ENCODE measurements at places on chromosomes 3 and 15.

DNA sequence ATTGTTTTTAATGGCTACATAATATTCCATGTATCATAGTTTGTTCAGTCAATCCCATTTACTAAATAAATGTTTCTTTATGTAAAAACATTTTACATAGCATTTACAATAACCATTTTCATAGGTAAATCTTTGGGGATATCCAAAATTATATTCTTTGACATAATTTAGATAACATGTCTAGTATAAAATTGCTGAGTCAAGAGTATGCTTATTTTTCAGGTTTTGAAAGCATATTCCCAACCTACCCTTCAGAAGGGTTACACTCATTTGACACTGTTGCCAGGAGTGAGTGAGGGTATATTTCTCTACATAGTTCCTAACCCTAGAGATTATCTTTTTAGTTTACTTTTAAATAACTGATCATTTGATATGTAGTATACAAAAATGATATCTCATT, 84.6 kb upstream of the ADAMTSL3 start:
- DNase-seq: no peak

DNA sequence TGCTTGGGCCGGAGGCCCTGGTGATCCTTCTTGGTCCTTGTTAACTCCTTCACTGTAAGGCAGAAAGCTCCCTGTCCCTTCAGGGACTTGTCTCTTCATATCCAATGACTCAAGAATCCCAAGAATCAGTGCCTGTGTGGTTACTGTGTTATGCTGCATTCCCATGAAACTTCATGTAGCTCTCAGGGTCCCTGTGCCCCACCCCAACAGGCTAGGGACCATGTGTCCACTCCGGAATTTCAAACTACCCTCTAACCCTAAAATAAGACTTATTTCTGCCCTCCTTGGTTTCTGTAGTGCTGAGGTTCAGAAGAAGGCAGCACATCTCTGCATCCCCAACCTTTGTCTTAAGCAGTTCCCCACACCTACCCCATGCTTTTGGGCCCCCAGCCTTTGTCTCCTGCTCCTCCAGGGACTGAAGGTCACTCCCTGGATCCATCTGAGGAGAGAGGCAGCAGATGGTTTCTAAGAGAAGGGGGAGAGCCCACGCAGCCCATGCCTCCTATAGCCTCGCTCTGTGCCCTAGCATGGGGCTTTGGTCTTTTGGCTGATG, 531 bp upstream of the MAP1A start:
- no peak for DNase-seq

DNA sequence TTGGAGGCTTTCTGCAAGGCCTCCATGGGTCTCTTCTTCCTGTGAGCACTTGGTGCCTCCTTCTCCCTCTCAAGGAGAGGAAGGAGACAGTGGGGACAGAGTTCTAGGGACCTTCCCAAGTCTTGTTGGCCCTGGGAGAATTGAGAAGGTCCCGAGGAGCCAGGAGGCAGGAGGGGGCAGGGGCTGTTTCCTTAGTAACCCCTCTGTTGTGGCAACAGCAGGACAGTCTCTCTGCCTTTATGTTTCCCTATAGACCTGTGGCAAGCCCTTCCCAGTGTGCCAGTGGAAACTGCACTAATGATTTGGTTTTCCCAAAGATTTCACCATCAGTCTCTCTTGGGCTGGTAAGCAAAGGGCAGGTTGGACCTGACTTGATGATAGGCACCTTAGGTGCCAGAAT, 87.8 kb upstream of the GALNT15 start:
- DNase-seq: no peak

GRCh38 chr3:156388497-156389448, 166.1 kb downstream of the SSR3 start:
- no peak for DNase-seq

GRCh38 chr15:26866298-26867199, at the start of gene GABRA5:
Gene GABRA5 (plus strand): TSS chr15:26867062. CDS start chr15:26869249, 2,187 bp downstream.
- no peak for DNase-seq

- no peak for DNase-seq
Measured at GRCh38 chr15:45087513-45087912, 26.5 kb downstream of the DUOX2 start.

- no peak for DNase-seq
Measured at GRCh38 chr15:52066842-52067544, 45.6 kb downstream of the BCL2L10 start.

- DNase-seq: no peak
Measured at GRCh38 chr3:194787072-194787471, 101.4 kb downstream of the FAM43A start.

DNA sequence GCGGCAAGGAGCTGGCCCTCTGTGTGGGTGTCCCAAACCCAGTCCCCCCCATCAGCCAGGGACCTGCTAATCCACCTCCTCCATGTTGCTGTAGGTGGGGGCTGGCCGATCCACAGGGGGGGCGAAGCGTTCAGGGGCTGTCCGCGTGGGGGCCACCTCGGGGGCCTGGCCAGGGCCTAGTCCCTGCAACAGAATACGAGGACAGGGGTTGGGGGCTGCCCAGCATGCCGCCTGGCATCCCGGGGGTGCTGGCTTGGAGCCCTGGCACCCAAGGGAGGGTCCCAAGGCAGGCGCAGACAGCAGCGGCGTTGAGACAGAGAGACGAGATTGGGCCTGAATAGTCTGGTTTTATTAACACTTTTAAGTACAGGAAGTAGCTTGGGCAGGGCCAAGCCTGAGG, 3.8 kb upstream of the QARS1 start:
- no peak for DNase-seq

GRCh38 chr3:191176038-191176785, 22.8 kb upstream of the OSTN start:
- no peak for DNase-seq

DNA sequence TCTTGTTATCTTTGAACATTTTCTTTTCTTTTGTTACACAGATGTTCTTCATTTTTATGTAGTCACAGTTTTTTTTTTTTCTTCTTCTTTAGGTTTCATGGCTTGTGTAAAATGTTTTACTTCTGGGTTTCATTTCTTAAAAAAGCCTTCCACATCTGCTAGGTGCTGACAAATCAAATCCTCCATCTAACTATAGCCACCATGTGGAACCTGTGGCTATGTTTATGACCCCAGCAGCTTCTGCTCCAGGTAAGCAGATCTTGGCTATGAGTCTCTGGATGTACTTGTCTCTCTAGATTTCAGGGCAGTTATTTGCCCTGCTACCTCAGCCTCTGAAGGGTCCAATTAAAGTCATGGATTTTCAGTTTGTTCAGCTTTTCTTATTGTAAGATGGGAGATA, 44.5 kb downstream of the OXSM start:
- DNase-seq: no peak

- DNase-seq: no peak
Measured at GRCh38 chr3:74883690-74884089, 269.2 kb upstream of the CNTN3 start.

DNA sequence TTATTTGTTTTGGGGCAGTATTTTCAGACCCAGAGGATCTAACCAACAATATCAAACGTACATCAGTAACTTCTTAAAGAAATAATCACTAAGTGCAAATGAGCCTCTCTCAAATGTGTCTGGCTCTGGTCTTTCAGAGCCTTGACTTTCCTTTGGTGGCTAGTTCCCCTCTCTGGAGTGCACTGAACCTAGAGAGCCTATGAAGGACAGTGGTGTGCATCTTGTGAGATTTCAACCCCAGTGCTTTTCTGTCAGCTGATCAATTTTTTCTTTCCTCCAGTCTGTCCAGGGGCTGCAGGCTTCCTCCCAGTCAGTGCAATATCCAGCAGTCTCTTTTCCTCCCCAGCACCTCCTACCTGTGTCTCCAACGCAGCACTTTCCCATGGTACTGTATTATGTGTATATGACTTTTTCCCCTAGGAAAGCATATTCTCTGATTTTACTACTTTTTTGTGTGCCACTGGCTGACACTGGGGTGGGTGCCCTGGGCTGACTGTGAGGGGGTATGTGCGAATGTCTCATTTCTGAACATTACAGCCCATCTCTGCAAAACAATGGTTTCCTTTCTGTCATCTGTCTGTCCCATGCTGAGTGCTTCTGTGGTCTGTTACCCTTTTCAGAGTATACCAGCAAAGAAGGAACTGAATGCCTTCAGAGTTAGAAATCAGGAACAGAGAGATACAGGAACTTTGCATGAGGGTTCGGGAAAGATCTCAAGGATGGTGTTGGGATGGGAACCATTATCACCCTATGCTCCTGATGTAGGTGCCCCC, 98.8 kb downstream of the ARPP21 start:
- DNase-seq: no peak

GRCh38 chr15:32730677-32731654, 13.2 kb downstream of the GREM1 start:
- DNase-seq: peak; percentile 54

DNA sequence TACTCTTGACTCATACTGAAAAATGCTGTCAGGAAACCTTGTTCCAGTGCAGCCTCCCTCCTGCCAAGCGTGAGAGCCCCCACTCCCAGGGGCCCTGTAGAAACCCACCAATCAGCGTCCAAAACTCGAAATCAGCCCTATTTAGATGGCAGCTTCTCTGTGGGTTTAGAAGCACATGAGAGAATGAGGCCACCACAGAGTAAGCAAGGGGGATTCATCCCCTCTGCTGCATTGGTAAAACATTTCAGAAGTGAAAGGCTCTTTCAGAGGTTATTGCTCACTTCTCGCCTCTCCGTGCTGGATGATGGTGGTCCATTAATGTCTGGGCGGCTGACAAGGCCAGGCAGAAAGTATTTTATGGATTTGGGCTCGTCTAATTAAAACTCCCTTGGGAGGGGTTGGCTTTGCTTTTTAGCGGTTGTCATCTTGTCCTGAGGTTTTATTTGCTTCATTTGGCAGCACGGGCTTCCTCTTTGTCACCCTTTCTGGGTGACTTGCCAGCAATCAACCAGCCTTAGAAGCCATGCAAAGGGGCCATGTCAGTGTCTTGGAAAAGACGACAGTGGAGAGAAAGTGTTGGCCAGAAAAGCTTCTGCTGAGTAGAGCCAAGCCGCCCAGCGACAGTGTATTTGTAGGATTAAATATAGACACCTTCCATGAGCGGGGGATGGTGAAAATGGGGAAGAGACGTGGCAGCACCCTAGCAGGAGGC, 145.5 kb downstream of the ATP10A start:
- no peak for DNase-seq

GRCh38 chr3:193728429-193729087, 135.6 kb downstream of the OPA1 start:
- DNase-seq: no peak

GRCh38 chr3:193987186-193987585, 148.8 kb upstream of the HES1 start:
- no peak for DNase-seq

- no peak for DNase-seq
Measured at GRCh38 chr3:150080058-150080730, 109.5 kb upstream of the PFN2 start.

GRCh38 chr15:61051569-61052031, 177.5 kb downstream of the RORA start:
- no peak for DNase-seq

- no peak for DNase-seq
Measured at GRCh38 chr15:63615935-63616334, 18.7 kb downstream of the FBXL22 start.

GRCh38 chr3:169390271-169390670, 273.2 kb downstream of the MECOM start:
- no peak for DNase-seq

GRCh38 chr15:48385031-48385830, 54.0 kb downstream of the DUT start:
- no peak for DNase-seq

DNA sequence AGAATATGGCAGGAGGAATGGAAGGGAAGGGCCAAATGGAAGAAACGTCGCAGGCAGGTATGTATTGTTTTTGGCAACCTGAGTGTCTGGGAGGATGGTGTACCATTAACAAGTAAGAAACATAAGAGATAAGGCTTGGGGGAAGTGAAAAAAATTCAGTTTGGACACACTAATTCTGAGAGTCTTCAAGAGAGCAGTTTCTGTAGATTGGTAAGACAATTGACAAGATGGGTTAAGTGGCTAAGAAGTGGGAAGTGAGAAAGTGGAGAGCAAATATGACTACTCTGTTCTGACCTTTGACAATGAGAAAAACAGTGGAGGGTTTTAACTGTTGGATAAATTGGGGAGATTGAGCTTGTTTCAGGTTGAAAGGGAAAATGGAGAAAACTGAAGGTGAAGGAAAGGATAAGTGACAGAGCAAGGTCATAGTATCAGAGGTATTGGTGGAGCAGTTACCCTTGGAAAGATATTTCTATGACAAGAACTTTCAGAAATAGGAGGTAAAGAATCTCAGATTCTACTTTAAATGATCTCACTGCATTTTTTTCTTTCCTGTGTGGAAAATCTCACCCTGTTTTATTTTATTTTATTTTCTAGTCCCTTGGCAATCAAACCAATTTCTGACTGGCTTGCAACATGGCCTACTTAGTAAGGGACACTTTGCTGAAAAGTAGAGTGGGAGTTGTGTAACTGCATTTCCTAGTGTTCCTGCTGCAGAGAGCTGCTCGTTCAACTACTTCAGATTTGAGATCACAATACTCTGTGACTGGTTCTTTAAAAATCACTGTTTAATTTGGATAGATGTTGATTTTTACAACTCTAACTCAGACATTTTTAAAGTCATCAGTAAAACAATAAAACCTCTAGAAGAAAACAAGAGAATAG, 23.1 kb upstream of the GABPB1 start:
- DNase-seq: no peak

DNA sequence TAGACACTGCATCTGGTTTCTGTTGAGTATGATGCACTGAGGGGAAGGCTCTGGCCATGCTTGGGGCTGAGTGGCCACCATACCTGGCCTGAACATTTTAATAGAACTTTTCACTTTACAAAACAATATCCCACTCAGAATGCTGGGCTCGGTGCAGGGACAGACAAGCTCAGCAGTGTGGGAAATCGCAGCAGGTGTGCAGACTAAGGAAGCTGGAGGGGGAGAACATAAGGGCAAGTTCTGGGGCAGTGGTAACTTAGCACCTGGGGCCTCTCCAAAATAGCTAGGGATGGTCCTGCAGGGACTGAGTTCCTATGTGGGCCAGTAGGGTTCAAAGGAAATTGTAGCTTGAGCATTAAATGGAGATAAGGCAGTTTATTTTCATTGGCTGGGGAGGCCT, 90.9 kb upstream of the RNU6-1 start:
- no peak for DNase-seq

DNA sequence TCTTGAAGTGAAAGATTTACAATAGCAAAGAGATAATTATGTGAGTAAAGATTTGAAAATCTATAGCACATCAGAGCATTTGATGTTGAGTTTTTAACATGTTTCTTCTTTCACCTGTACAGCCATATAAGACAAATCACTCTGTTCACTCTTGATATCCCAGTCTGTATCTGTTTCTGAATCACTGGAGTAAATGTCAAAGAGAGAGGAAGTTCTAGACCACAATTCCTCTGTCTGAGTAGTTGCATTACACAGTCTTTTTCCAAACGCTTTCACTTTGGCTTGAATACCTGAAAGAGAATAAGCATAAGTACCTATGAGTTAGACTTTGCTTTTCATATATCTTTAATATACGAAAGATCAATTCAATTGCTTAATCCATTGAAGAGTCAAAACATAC, 9.9 kb downstream of the THAP10 start:
- DNase-seq: no peak
